Breast epithelium (tissue), 4 donors: ENCODE measurements at places on chromosomes 7 and 10. TPM values are rescaled to one million over a fixed set of nuclear protein-coding genes. Genes with fewer than 3 reads are reported as not detected.

Gene TAS2R3
- 2.2 TPM for total RNA-seq

Gene HOXA6
- total RNA-seq, result 16.0 TPM

Gene FZD8
- total RNA-seq, result 3.0 TPM

Gene NPY4R2
- not detected for total RNA-seq

Gene CYP26C1
- 0.15 TPM for total RNA-seq

Gene EMX2
- 0.29 TPM for total RNA-seq

Gene PTPRN2
- total RNA-seq, result 2.2 TPM

Gene C10orf105
- total RNA-seq, result under 0.01 TPM

Gene NPC1L1
- 0.33 TPM for total RNA-seq

Gene NOD1
- total RNA-seq, result 11.2 TPM

Gene STRIP2
- under 0.01 TPM for total RNA-seq

Gene CFTR
- total RNA-seq, result not detected

Gene CRHR2
- 0.16 TPM for total RNA-seq

Gene ITIH5
- total RNA-seq, result 407 TPM

Gene SOSTDC1
- not detected for total RNA-seq

Gene EN2
- not detected for total RNA-seq

Gene TMEM270
- not detected for total RNA-seq

Gene ARID5B
- total RNA-seq, result 125 TPM

Gene NCF1
- 5.0 TPM for total RNA-seq

Gene PDGFA
- total RNA-seq, result 33.4 TPM

Gene SAMD9
- 7.9 TPM for total RNA-seq

Gene HSPA12A
- 14.2 TPM for total RNA-seq

Gene SPDYE2B
- not detected for total RNA-seq

Gene GPAM
- 26.3 TPM for total RNA-seq

Gene LIPK
- total RNA-seq, result 0.66 TPM

Gene SLC13A1
- total RNA-seq, result not detected

Gene INMT
- 26.2 TPM for total RNA-seq

Gene COBL
- 37.3 TPM for total RNA-seq

Gene STEAP4
- total RNA-seq, result 49.3 TPM

Gene SVOPL
- not detected for total RNA-seq

Gene IGF2BP3
- total RNA-seq, result not detected

Gene OPN1SW
- total RNA-seq, result not detected

Gene IKZF1
- 14.2 TPM for total RNA-seq

Gene ZNF316
- 21.4 TPM for total RNA-seq

Gene ZNF485
- total RNA-seq, result 3.9 TPM

Gene MMD2
- total RNA-seq, result not detected

Gene OGA
- 169 TPM for total RNA-seq

Gene LBX1
- not detected for total RNA-seq

Gene LRRN3
- total RNA-seq, result 2.4 TPM

Gene LAMB4
- total RNA-seq, result 0.29 TPM

Gene ANKRD1
- not detected for total RNA-seq

Gene FRAT1
- 9.8 TPM for total RNA-seq

Gene ATXN7L1
- total RNA-seq, result 10.7 TPM

Gene GALNT17
- total RNA-seq, result 9.9 TPM

Gene HABP2
- total RNA-seq, result 0.29 TPM

Gene NKX2-3
- total RNA-seq, result not detected

Gene NFE2L3
- 2.2 TPM for total RNA-seq

Gene TFPI2
- 46.7 TPM for total RNA-seq

Gene RAB19
- 2.3 TPM for total RNA-seq

Gene SHTN1
- total RNA-seq, result 36.0 TPM

Gene DLG5
- total RNA-seq, result 138 TPM

Gene SUFU
- 6.2 TPM for total RNA-seq

Gene WDFY4
- 2.3 TPM for total RNA-seq

Gene NEUROG3
- not detected for total RNA-seq

Gene CALHM2
- total RNA-seq, result 58.3 TPM

Gene BTBD16
- total RNA-seq, result not detected

Gene GRK5
- total RNA-seq, result 15.2 TPM

Gene HOGA1
- 11.0 TPM for total RNA-seq

Gene TET1
- total RNA-seq, result 6.9 TPM

Gene MAD1L1
- 33.9 TPM for total RNA-seq
